Body of pancreas (tissue), 4 donors: ENCODE measurements at places on chromosomes 11 and 22. TPM values are rescaled to one million over a fixed set of nuclear protein-coding genes. Genes with fewer than 3 reads are reported as not detected.
A peak's percentile ranks its signal among the peaks of the same experiment; 100 is the strongest.

- peak; percentile 13 for DNase-seq
These were observed 2.1 kb upstream of the GNAZ start for GRCh38 chr22:23068096-23068831.

- no peak for DNase-seq
These were observed 218.4 kb upstream of the ZBED5 start for GRCh38 chr11:11076276-11076675.

DNA sequence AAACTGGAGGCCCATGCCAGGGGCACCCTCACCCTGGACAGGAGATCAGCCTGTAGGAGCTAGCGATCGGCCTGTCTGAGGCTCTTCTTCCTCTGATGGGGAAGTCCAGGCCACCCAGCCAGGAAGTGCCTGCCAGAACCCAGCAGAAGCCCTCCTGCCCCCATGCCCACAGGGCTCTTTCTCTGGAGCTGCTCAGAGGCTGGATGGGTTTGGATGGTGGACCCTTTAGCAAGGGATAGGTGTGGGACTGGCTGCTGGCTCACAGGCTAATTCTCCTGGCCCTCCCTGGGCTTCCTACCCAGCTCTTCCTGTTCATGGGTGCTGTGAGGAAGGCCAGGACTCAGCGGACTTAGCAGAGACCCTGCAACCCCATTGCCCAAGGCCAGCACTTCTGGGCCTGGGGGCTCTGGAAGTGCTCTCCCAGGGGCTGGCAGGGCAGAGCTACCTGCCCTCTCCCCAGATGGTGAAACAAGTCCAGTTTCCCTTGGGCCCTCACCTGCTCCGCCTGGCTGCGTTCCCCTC lies 7.6 kb downstream of the FXYD2 start:
- DNase-seq = no peak

DNA sequence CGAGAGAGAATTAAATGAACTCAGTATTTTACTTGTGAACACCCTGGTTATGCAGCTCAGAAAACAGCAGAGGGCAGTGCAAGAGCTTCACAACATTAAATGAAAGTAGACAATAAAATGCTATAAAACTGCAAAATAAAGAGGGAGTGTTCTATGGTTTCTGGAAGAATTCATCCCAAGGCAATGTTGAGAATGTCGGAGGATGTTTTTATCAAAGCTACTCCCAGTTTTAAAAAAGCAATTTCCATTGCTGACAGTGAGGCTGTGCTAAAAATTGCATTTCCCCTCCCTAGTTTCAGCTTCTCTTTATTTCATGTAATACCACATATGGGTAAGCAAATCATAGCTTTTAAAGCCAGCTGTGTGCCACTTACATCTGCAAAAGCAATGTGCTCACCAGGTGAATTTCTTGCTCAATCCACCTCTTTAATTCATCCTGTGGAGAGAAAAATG lies 296.8 kb downstream of the RAB38 start:
- DNase-seq = no peak

GRCh38 chr22:36569999-36570398 lies 41.0 kb upstream of the EIF3D start:
- peak; percentile 8 for DNase-seq

- no peak for DNase-seq
These were observed 56.6 kb downstream of the LMO2 start for GRCh38 chr11:33835143-33835878.

DNA sequence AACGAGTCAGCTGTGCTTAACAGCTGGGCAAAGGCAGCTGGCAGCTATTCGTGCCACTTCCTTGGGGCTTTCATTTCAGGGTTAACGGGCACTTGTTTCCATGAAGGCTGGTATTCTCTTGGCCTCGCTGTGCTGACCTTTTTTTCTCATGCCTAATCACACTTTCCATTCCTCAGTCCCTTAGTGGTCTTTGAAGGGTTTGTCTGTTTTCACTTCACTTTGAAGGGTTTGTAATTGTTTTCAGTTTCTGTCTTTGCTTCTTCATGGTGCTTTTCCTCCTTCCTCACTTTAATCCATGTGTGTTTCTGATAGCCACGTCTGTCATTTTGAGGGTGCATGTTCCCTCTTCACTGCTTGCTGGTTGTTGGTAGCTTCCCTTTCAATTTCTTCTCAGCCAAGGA lies 24.6 kb downstream of the PPIL2 start:
- peak; percentile 35 for DNase-seq

Gene MS4A6E
- not detected for total RNA-seq

Gene SCARF2
- 9.9 TPM for total RNA-seq
